Activated CD8-positive, alpha-beta memory T cell treated with anti-CD3 and anti-CD28 coated beads for 1 hour (primary cell): ENCODE measurements at places on chromosomes 2 and 18.

GRCh38 chr2:176917-177316 lies 86.9 kb downstream of the SH3YL1 start:
- no peak for DNase-seq

- DNase-seq: no peak
Observed at GRCh38 chr2:173831312-173832229, 133.6 kb downstream of the SP3 start.

DNA sequence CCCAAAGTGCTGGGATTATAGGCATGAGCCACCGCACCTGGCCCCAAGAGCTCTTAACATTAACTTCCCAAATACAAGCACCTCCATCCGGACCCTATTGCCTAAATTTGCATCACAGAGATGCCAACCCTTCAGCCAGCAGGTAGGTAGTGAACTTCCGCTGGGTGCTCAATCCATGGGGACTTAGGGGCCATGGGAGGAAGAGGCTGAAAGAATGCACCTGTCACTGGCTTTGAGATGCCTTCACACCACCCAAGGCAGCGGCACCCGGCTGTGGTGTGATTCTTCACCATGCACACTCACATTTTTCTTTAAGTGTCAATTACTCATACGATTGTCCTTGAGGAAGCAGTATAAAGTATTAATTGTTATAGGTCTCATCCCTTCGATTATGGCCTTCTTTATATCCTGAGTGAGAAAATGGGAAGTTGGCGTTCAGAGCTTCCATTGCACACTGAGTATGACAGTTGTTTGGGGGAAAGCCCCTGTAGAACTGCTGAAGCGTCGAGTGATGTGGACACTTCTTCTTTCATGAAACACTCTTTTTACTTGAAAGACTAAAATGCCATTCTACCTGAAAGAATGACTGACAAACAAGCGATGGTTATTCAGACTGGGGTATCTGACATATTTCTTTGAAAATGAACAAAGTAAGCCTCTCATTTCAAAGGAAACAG lies 51.8 kb upstream of the BIN1 start:
- DNase-seq: no peak

DNA sequence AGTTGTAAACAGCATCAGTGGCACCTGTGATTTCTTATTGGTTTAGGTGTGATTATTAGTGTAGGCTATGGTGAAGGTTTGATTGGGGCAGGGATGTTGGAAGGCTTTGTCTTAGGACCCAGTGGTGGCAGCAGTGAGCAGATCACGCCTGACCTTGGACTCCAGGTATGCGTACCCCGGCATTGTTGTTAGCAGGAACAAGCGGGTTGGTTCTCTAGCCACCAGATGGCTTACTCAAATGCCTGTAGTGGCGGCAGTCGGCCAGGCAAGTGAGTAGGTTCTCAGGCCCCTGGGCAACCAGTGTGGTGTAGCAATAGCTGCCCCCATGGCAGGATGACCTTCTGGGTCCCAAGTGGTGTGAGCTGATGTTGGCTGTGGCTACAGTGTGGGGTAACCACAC lies 558.3 kb downstream of the KCNJ3 start:
- DNase-seq: no peak

DNA sequence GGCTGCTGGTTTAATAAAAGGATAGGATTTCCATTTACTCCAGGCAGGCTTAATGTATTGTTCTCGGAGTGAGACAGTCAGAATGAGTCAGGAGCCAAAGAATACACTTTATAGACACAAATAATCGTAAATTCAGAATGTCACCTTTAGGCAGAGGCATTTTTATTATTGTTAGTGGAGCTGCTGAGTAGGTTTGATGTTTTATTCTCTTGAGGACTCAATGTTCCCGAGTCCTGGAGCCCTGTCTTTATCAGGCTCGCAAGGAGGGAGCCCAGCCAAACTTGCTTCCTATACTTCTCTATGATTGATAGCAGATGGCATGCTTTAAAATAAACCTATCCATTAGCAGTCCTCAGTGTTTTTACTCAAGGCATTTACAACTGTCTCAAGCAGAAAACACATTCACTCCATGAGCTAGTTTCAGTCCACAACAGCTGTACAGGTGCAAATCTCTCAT lies 492.3 kb upstream of the ZEB2 start:
- no peak for DNase-seq

DNA sequence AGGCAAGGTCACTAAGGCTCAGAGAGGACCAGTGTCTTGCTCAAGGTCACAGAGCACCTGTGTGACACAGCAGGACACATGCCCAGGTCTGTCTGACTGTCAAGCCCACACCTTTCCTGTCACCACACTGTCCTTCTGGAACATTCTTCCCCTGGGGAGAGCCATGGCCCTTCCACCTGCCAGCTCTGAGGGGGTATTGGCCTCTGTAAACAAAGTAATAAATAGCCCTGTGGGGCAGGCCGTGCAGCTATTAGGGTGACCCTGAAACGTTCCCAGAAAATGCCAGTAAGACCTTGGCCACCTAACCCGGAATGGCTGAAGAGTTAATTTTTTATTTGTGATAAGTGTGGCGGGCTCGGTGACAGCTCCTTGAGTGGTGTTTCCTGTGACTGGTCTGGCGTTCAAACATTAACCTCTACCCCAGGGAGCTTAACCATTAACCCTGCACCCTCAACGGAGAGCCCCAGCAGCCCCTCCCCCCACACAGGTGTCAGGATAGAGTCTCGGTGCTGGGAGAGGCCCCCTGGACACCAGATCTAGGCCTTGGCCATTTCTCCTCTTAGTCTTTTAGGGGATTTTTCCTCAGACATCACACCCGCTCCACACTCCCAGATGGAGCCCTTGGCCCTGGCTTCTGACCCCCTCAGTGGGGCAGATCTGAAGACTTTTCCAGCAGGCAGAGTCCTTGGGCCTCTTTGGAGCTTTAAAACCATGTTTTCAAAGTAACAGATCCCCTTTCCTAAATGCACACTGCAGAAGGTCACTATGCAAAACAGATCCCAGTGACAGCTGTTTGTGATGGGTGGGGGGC lies 36.6 kb downstream of the SCTR start:
- DNase-seq: no peak

GRCh38 chr2:86393521-86394491 lies 47.4 kb upstream of the KDM3A start:
- no peak for DNase-seq

DNA sequence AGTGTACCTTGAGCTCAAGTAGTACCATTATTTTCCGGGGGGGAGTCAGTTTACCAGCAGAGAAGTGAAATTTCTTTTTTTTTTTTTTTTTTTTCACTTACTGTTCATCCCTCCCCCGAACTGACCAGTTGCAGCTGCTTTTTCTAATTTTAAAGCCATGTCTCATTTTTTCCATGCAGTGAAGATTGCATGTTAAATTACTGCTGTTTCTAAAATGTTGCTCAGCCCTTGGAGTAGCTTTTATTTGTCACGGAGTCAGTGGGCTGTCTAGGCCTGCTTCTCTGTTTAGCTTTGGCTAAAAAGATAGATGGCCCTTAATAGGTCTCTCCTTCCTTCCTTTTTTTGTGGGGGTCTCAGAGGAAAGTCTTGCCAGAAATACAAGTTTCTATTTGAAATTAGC lies 70.2 kb downstream of the NGEF start:
- no peak for DNase-seq

- no peak for DNase-seq
Observed at GRCh38 chr2:210370562-210370961, 55.6 kb upstream of the MYL1 start.

DNA sequence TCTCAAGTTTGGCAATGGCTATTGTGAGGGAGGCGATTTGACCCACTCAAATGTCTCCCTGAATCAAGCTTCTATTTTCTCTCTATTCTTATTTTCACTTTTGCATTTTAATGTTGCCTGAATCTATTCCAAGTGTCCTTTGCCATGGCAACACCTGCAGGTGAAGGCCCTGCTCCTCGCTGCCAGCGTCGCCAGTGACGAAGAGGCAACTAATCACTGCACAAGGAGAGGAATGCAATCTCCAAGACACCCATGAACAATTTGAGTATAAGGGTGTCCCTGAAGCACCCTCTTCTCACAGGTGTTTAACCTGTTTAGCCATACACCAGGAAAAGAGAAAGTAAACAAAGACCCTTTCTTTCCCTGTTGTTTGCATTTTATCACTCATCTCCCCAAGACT lies 165.6 kb upstream of the VRK2 start:
- no peak for DNase-seq

GRCh38 chr2:207239754-207240494 lies 74.2 kb upstream of the KLF7 start:
- DNase-seq: no peak

- DNase-seq: no peak
Observed at GRCh38 chr2:62724106-62724505, 18.6 kb downstream of the EHBP1 start.

DNA sequence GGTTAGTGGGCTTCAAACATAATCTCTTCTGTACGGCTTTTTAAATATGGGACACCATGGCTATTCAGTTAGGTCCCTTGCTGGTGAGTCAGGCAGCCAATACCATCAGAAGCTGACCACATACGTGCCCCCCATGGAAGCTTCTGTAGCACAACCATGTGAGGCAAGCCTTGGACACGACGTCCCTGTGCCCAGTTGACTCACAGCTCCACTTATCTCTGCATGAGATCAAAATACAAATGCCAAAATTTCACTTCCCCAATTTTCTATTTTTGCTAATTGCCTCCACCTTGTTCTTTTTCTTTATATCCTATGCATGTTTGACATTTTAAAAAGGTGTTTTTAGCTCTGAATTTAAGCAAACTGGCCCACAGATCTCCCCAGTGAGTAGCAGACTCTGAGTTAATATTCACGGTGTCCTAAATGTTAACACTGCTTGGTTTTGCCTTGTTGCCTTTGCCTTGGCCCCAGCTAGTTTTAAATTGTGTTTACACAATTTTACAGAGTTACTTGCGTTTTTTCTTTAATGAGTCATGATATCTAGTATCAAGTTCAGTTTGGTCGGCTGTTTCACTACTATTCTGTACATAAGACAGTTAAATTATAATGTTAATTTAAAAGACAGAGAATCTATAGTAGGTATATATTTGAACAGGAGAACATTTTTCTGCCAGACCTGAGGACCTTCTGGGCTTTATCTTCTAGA lies 77.5 kb downstream of the CDCA7 start:
- no peak for DNase-seq

DNA sequence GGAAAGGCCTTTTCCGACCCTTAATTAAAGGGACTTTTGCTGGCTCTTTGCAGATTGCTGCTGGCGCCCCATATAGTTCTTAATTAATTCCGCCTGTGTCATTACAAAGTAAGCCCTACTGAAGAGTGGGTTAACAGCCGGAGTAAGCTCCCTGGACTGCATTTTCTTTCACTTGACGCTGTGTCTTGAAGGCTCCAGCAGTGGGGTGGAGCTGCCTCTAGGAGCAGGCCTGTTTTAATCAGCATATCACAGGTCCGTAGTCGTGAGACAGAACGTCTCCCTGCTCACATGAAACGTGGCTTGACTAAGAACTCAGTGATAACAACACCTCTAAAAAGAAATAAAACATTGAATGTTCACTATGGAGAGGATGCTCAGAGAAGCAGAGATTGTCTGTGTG lies 329.9 kb upstream of the RAB12 start:
- no peak for DNase-seq

GRCh38 chr2:73373344-73373743 lies 12.3 kb upstream of the ALMS1 start:
- no peak for DNase-seq

DNA sequence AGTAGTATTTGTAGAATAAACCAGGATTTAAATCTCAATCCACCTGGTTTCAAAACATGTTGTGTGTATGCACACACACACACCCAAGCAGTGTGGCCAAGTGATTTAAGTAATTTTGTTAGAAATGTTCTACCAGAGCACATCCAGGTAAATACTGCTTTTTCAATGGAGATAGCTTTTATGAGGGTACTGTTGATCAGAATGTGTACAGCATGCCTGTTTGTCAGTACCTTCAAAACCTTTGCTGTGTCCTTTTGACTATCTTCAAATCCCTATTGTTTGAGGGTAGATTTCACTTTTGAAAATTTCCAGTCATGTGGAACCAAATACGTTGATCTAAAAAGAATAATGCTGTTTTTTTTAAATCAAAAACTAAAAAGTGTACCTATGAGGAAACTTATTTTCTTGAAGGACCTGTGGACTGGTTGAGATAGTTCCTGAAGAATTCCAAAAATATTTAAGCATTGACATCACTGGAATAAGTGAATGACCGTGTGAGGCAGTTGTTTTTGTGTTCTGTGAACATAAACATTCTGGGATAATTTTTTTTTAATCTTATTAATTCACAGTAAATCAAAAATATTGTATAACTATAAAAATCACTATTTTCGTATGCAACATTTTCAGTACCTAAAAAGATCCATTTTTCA lies 70.9 kb downstream of the PTRHD1 start:
- no peak for DNase-seq

- no peak for DNase-seq
Observed at GRCh38 chr2:74045454-74045853, 60.7 kb downstream of the TET3 start.

DNA sequence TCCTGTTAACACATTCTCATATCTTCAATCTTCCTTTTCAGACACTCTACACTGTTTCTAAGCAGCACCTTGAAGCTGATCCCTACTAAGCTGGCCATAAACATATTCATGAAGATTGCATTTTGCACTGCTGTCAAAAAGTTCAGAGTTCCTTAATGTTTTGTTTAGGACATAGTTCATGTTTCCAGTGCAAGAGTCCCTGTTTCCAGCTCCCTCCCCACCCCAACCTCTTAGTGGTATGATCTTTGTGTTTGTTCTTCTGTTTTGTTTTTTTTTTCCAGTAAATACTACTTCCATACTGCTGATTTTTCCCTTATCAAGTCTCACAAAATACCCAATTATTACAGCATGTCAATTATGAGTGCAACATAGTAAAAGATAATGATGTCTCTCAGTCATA lies 4.1 kb upstream of the SLC40A1 start:
- no peak for DNase-seq

DNA sequence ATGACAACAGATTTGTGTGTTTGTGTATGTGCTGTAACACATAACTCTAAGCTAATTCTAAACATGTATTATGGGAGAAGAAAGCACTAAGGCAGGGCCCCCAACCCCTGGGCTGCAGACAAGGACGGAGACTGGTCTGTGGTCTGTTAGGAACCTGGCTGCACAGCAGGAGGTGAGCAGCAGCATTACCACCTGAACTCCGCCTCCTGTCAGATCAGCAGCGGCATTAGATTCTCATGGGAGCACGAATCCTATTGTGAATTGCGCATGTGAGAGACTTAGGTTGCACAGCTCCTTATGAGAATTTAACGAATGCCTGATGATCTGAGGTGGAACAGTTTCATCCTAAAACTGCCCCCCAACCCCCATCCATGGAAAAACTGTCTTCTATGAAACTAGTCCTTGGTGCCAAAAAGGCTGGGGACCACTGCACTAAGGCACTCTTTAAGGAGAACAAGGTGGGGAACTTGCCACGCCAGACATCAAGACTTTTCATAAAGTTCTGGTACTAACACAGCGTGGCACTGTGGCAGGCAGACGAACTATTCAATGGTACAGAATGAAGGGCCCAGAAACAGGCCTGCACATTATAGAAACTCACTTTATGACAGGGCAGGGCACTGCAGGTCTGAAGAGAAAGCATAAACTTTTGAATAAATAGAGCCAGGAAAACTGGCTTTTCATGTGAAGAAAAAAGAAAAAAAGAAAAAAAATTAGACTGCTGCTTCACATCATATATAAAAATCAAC lies 14.0 kb downstream of the REEP1 start:
- DNase-seq: no peak
